ENCODE measurements at places on chromosomes 11 and 22. TPM values are rescaled to one million over a fixed set of nuclear protein-coding genes. Genes with fewer than 3 reads are reported as not detected.

DNA sequence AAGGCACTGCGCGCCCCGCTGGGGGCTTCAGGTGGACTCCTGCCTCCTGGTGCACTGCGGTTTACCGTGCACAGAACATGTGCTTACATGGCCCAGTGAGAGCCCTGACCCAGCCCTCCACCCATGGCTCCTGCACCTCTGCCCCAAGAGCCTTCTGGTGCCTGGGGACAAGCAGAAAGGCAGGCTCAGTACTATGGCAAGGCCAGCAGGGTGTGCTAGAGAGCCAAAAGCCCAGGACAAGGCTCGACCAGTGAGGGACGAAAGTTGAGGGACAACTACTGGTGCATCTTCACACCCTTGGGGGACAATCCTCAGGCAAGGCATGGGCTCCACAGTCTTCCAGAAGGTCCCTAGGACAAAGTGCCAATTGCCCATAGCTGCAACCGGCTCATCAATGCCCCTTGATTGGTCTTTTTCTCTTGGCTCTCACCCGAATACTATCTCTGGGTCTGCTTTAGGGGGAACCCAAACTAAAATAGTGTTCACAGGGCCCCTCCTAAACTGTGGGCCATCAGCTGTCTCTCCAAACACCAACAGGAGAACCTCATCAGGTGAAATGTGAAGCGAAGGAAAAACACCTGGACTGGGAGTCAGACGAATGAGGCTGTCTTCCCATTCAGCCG is 13.5 kb downstream of the PGA5 start:
- DNase-seq: no peak

DNA sequence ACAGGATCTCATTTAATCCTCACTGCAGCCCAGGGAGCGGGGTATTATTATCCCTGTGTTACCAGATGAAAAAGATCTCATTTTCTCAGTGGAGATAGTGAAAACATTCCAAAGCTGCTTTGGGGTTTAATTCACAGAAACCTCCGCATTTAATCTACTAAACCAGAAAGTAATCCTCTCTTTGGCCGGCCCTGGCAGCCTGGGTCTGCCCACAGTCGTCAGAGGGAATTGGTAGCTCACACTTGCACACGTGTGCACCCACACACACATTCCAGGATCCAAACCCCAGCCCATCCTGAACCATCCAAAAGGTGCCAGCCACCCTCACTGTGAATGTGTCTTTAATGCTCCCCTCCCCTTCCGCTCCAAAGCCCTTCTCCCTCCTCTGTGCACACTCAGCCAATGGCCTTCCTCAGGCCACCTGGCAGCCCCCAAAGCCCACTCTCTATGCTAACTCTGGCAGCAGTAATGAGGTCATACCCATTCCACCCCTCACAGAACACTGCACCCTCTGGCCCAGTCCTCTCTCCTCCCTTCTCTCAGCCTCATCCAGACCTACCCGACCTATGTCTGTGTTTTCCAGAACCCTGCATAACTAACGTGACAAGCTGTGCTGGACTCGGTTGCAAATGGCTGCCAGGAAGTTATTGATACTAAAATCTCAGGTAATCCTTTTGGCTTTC is 466.2 kb downstream of the SOX6 start:
- no peak for DNase-seq

DNA sequence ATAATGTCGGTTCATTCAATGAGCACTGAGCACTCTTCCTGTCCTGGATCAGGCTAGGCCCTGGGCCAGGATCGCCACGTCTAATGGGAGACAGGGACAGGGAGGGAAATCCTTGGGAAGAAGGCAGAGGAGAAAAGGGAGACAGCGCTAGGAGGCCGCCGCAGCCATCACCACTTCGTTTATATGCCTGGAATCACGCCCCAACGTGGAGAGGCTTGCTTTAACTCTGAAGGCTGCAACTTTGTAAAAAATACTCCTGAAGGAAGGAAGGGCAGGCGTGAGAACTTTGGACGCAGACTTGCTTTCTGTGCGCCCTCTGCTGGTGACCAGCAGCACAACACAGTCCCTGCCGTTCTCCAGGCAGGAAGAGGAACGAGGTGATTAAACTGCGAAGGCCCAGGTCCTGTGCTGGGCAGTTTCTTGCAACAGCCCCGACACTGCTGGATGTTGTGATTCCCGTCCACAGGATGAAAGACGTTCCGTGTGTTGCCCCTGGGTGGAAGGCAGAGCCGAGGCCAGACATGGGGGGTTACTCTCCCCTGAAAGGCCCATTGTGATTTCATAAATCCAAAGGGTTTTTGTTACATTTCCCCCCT is 22.1 kb downstream of the RIBC2 start:
- DNase-seq: peak; percentile 93

DNA sequence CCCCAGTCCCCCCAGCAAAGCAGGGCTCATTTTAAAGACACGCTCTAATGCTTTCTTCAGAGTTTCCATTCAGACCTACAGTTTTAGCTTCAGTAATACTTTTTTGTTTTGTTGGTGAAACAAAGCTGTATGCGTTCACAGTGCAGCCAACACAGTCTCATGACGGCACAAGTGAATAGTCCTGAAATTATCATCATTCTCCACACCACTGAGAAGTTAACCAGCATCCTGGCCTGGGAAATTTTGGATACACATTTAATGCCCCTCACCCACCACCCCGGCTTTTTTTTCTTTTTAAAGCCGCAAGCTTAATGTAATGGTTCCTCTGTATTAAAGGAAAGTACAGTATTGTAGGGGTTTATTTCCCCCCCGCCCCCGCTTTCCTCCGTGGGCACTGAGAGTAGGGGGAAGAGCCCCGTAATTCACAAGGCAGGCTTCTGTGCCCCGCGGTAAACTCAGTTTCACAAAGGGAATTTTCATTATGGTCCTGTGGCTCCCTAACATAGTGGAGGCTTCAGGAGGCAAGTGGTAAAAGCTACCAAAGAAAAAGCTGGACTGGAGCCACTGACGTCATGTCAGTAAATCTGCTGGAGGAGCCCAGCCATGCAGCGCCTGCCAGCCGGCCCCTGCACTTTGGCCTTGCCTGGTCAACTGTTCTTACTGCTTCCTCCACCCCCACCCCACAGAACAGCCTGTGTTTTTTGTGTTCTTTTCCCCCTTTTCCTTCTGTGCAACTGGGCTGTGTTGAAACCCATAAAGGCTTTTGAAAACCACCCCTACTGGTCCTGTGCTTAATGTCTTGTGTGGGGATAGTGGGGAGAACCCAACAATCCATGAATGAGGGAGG is 18.2 kb downstream of the TEAD1 start:
- peak; percentile 88 for DNase-seq

- no peak for DNase-seq
These were observed 32.4 kb downstream of the CREB3L1 start for GRCh38 chr11:46309814-46310259.

- DNase-seq: no peak
These were observed 6.2 kb downstream of the ALDH3B1 start for GRCh38 chr11:68016161-68016903.

GRCh38 chr11:87324817-87325489 is 287.2 kb downstream of the TMEM135 start:
- no peak for DNase-seq

- no peak for DNase-seq
These were observed 231.0 kb downstream of the DDX10 start for GRCh38 chr11:108895579-108896480.

- DNase-seq: no peak
These were observed 75.4 kb upstream of the KCNQ1OT1 start for GRCh38 chr11:2775083-2775625.

DNA sequence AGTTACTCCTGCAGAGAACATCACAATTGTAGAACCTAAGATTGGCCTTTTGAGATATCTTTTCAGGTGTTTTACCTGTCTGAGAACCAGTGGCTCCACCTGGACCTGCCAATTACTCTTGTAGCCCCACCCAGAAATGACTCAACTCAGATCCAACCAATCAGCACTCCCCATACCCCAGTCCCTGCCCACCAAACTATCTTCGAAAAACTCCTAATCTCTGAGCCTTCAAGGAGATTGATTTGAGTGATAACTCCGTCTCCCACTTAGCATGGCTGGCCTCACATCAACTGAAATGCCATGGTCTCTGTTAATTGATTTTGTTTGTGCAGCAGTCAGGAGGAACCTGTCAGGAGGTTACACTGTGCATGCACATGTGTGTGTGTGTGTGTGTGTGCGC is 103.6 kb downstream of the MTNR1B start:
- DNase-seq: no peak

DNA sequence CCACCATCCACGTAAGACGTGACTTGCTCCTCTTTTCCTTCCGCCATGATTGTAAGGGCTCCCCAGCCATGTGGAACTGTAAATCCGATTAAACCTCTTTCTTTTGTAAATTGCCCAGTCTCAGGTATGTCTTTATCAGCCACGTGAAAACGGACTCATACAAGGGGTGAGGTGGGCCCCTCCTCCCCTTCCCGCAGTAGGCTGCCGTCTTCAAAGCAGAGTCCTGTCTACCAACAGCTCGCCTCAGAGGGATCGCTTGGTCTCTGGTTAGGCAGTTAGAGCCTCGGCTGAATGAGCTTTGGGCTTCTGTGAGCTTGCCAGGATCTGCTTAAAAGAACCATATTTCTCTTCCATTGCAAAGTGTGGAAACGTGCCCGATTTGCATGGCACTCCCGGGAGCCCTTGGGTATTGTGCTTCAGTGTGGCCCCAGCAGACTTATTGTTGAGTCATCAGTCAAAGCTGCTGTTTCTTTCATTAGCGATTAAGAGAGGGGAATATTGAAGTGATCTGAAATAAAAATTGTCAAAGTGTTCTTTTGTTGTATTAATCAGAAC is 338.3 kb downstream of the TBC1D22A start:
- no peak for DNase-seq

- no peak for DNase-seq
These were observed 2.6 kb downstream of the ACER3 start for GRCh38 chr11:76863196-76863777.

DNA sequence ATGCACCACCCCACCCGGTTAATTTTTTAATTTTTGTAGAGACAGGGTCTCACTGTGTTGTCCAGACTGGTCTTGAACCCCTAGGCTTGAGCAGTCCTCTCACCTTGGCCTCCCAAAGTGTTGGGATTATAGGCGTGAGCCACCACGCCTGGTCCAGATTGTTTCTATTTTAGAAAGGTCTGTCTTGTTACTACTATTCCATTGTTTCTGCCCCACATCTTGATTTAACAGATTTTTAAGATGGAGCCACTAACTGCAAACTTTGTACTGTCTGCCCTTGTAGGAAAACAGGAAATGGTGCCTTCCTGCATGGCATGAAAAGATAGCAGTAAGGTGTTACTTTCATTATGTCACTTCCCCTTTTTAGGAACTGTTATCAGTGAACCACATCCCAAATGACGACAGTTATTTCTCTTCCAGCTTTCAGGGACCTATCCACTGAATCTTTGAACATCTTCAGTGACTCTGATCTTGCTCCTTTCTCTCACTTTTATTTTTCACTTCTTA is 23.2 kb downstream of the TAF1D start:
- DNase-seq: no peak

APOL3 gene
- 22.5 TPM for total RNA-seq

TYR gene
- not detected for total RNA-seq

DRD4 gene
- 0.81 TPM for total RNA-seq

LMNTD2 gene
- total RNA-seq: 0.40 TPM

NRIP3 gene
- 1.0 TPM for total RNA-seq

SOX10 gene
- total RNA-seq: 0.62 TPM

SLC35F2 gene
- total RNA-seq: 1.5 TPM

SLC22A12 gene
- total RNA-seq: not detected
